Articular chondrocyte of knee joint (primary cell): ENCODE measurements at places on chromosomes 11 and 22. TPM values are rescaled to one million over a fixed set of nuclear protein-coding genes. Genes with fewer than 3 reads are reported as not detected.

SESN3 gene
- 63.8 and 77.9 TPM in 2 replicates for total RNA-seq

PKP3 gene
- 0.52 and 1.2 TPM in 2 replicates for total RNA-seq

ADM2 gene
- 3.0 and 4.4 TPM in 2 replicates for total RNA-seq

TECTA gene
- 0.86 and 1.3 TPM in 2 replicates for total RNA-seq

TNKS1BP1 gene
- 102 and 105 TPM in 2 replicates for total RNA-seq

SEPTIN5 gene
- 20.6 and 30.6 TPM in 2 replicates for total RNA-seq

PHF21A gene
- total RNA-seq = 21.0 and 31.0 TPM in 2 replicates

PNPLA3 gene
- 2.4 and 8.2 TPM in 2 replicates for total RNA-seq

SPI1 gene
- not detected in 2 replicates for total RNA-seq

SLC43A1 gene
- 12.0 and 14.5 TPM in 2 replicates for total RNA-seq

SCO2 gene
- 2.5 TPM in 2 replicates for total RNA-seq

CHRNA10 gene
- 0.43 and 1.3 TPM in 2 replicates for total RNA-seq

C11orf86 gene
- total RNA-seq = not detected in 2 replicates

RAB3IL1 gene
- 8.5 and 11.6 TPM in 2 replicates for total RNA-seq

ATG13 gene
- 57.2 and 59.3 TPM in 2 replicates for total RNA-seq

MOV10L1 gene
- under 0.01 and 0.43 TPM in 2 replicates for total RNA-seq

POU2AF2 gene
- total RNA-seq = not detected in 2 replicates

OR52A1 gene
- total RNA-seq = not detected in 2 replicates

ZFTA gene
- 11.9 and 12.5 TPM in 2 replicates for total RNA-seq

DBX1 gene
- total RNA-seq = not detected in 2 replicates

CUL5 gene
- 48.8 and 52.5 TPM in 2 replicates for total RNA-seq

SPTBN2 gene
- total RNA-seq = 0.43 and 0.91 TPM in 2 replicates

C11orf87 gene
- 0.13 and 0.43 TPM in 2 replicates for total RNA-seq

DDIAS gene
- 2.6 and 3.1 TPM in 2 replicates for total RNA-seq

BARX2 gene
- total RNA-seq = not detected in 2 replicates

RIMBP3B gene
- 0.13 and 0.22 TPM in 2 replicates for total RNA-seq

OR10D3 gene
- under 0.01 TPM in 1 of 2 replicates, not detected in the other for total RNA-seq

SLC39A13 gene
- total RNA-seq = 69.6 and 83.8 TPM in 2 replicates

ALKBH8 gene
- 9.5 and 11.0 TPM in 2 replicates for total RNA-seq

TRIM49D1 gene
- total RNA-seq = not detected in 2 replicates

SELENOM gene
- 147 and 160 TPM in 2 replicates for total RNA-seq

BAIAP2L2 gene
- total RNA-seq = 0.65 and 0.78 TPM in 2 replicates

MB gene
- total RNA-seq = not detected in 2 replicates

LMO1 gene
- not detected in 2 replicates for total RNA-seq

CECR2 gene
- under 0.01 TPM in 1 of 2 replicates, not detected in the other for total RNA-seq

CDC42EP2 gene
- 21.0 and 24.5 TPM in 2 replicates for total RNA-seq

SLCO2B1 gene
- total RNA-seq = under 0.01 TPM in 1 of 2 replicates, not detected in the other

PTPRJ gene
- 10.1 and 10.6 TPM in 2 replicates for total RNA-seq

OR10A2 gene
- total RNA-seq = not detected in 2 replicates

RAB36 gene
- total RNA-seq = 5.6 and 7.5 TPM in 2 replicates

NUDT8 gene
- 2.9 and 5.8 TPM in 2 replicates for total RNA-seq

DMC1 gene
- total RNA-seq = 10.3 and 11.5 TPM in 2 replicates

TTC36 gene
- 0.43 TPM in 1 of 2 replicates, not detected in the other for total RNA-seq

PATE2 gene
- 0.13 and 0.43 TPM in 2 replicates for total RNA-seq

ASPHD2 gene
- 2.6 and 4.8 TPM in 2 replicates for total RNA-seq

ALX4 gene
- total RNA-seq = under 0.01 and 0.13 TPM in 2 replicates

MYOD1 gene
- not detected in 2 replicates for total RNA-seq

TIMP3 gene
- total RNA-seq = 91.9 and 120 TPM in 2 replicates
